ENCODE measurements at places on chromosomes 4 and X.

DNA sequence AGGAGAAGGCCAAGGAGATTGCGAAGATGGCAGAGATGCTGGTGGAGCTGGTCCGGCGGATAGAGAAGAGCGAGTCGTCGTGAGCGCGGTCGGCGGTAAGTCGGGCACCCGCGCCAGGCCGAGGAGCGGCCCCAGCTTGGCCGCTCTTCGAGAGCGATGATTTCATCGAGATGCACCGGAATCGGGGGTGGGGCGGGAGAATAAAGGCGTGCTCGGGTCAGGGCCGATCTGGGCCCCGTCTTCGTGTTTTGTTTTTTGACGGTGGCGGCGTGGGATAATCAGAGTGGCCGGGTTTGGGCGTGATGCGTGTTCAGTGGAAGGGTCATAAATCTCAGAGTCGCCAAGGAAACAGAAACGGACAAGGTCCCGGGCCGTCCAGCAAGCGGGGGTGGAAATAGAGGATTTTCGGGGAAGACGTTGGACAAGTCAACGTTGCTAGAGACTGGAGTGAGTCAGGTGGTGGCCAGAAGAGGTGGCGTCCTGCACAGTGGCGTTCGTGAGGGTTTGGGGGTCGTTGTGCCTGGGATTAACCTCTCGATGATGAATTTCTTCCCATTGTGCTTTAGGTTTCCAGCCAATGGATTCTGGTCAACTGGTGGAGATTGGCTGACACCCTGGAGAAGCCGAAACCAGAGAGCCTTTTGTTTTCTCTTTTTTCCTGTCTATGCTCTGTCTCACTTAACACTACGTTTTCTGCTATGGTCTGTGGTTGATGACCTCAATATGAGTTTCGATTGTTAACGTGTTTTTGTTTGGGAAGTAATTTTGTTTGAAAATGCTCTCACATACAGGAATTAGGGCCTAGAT lies 882 bp downstream of the MRFAP1 start:
- DNase-seq = no peak

- DNase-seq = no peak
Measured at GRCh38 chr4:76799140-76799539, 98.8 kb downstream of the SOWAHB start.

- no peak for DNase-seq
Measured at GRCh38 chr4:35965300-35965699, 279.0 kb downstream of the ARAP2 start.

- DNase-seq = peak; percentile 43
Measured at GRCh38 chr4:3880615-3881120, 114.5 kb downstream of the ADRA2C start.

GRCh38 chr4:146283758-146284651 lies 69.7 kb downstream of the REELD1 start:
- no peak for DNase-seq

DNA sequence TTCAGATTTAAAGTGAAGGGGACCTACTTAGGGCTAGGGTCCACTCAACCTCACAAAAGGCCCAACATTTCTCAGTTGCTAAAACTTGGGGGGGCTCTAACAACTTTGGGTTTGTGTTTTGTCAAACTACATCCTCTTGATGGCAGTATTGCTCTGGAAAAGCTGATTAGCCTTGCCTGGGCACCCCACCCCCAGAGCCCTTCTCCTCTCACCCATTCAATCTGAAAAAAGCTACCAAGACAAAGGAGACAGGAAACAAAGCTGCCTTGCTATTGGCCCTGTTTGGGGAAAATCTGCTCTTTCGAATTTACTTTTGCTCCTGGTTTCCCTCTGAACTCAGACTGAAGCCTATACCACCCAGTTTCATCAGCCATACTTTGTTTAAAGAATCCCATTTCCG lies 195.2 kb upstream of the STK26 start:
- peak; percentile 27 for DNase-seq

DNA sequence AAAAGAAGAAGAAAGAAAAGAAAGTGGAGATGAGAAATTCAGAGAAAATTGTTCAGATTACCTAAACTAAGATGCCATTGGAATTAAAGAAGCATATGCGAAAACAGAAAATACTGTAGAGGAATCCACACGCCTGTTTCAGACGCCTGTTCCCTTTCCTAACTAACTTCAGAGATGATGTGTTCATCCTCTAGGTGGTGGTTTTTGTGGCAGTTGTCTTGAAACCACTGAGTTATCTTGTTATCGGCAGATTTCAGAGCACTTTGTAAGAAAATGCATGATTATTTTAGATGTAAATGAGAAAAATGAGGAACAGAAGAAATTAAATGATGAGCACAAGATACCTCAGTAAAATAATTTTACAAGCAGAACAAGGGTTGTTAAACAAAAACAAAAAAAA lies 48.3 kb downstream of the FUNDC1 start:
- peak; percentile 1 for DNase-seq

- DNase-seq = no peak
Measured at GRCh38 chr4:17894421-17894820, 83.6 kb downstream of the NCAPG start.

- DNase-seq = no peak
Measured at GRCh38 chr4:107801766-107802211, 22.9 kb upstream of the SGMS2 start.

GRCh38 chr4:153383131-153383530 lies 38.6 kb downstream of the MND1 start:
- no peak for DNase-seq

DNA sequence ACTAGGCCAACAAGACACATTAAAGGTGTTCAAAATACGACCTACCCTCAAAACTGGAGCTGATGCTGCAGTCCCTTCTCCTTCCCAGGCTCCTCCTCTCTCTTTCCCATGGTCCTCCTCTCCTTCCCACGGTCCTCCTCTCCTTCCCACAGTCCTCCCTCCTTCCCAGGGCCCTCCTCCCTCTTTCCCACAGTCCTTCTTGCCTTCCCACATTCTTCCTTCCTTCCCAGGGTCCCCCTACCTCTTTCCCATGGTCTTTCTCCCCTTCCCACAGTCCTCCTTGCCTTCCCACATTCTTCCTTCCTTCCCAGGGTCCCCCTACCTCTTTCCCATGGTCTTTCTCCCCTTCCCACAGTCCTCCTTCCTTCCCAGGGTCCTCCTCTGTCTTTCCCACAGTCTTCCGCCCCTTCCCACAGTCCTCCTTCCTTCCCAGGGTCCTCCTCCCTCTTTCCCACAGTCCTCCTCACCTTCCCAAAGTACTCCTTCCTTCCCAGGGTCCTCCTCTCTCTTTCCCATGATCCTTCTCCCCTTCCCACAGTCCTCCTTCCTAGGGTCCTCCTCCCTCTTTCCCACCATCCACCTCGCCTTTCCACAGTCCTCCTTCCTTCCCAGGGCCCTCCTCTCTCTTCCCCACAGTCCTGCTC lies 54.2 kb downstream of the SH3KBP1 start:
- DNase-seq = no peak

- no peak for DNase-seq
Measured at GRCh38 chrX:1231850-1232465, 19.5 kb upstream of the CRLF2 start.

DNA sequence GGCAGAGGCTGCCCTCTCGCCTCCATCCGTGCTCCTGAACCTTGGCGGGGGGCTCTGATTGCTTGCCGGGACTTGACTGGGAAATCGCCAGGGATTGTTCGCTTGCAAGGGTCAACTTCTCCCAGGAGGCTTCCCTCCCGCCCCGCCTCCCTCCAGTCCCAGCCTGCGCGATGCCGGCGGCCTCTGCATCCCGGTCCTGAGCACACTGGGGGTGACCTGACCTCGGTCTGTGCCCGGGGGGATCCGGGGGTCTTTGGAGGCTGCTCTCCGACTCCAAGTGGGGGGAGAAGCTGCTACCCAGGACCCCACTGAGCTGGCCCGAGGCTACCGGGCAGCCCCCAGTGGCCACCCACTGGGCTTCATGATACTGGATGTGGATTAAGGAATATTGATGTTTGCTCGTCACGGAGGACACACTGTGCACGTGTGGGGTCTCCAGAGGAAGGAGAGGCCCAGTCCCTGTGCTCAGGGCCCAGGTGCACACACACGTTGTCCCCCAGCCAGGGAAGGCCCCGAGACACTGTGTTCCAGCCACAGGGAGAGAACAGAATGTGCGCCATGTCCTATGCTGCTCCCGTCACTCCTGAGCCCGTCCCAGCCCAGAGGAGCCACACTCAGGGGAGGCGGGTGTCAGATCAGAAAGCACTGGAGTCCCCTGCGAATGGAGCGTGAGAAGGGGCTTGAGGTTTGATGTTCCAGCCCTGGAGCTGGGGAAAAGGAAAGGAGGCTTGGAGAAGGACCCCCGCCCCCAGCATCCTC lies 55.9 kb upstream of the NKX1-1 start:
- DNase-seq = no peak

DNA sequence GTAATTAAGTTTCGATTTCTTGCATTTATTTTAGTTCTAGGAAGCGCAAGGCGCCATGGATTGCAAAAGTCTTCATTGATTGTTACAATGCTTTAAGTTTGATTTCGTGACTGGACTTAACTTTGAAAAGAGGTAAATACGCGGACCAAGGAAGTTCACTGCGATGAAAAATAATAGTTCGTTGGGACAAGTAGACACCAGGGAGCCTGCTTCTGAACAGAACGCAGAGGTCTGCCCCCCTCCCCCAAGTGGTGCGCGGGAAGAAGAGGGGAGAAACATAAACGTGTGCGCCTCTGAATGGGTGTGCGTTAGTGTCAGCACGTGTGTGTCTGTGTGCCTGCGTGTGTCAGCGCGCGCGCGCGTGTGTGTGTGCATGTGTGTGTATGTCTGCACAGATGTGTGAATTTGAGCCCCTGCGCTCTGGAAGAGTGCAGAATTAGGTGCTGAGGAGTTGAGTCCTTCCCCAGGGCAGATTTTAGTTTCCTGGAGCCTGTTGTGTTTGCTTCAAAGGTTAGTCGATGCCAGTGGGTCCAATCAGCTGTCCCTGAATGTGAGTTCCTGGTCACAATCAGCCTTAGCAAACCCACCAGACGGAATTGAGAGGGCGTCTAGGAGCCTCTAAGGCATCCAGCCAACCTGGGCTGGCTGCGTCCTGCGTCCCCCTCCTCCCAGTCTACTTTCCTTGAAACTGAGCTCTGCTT lies 5.8 kb upstream of the POU4F2 start:
- no peak for DNase-seq

All from Kasumi-1 (cell line).